ENCODE measurements at places on chromosomes 6 and 20.

- no peak for DNase-seq
Observed at GRCh38 chr20:46770330-46771194, 61.1 kb downstream of the SLC2A10 start.

GRCh38 chr6:133779916-133780695, 108.8 kb upstream of the TCF21 start:
- no peak for DNase-seq

DNA sequence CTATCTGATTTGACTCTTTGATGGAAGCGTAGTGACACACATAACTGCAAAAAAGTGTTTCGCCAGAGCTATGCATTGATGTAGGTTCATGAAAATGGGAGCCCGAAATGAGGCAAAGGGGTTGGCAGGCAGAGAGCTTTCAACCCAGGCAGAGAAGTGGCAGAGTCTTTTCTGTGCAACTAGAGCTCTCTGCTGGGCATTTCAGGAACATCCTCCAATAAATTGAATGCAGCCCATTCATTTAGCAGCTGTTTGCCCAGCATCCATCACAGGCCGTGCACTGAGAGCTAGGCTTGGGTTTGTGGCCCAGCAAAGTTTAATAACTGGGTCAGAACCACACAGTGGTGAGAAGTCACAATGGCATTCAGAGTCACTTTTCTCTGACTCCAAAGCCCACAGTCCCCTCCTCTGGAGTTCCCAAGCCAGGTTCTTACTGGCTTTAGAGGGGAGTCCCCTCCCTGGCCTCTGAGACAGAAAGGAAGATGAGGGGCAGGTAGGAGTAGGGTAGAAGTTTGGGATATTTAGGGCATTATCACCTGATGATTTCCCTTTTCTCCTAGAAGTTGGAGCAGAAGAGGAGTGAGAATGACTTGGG, 31.8 kb upstream of the ELMO2 start:
- DNase-seq = peak; percentile 90

DNA sequence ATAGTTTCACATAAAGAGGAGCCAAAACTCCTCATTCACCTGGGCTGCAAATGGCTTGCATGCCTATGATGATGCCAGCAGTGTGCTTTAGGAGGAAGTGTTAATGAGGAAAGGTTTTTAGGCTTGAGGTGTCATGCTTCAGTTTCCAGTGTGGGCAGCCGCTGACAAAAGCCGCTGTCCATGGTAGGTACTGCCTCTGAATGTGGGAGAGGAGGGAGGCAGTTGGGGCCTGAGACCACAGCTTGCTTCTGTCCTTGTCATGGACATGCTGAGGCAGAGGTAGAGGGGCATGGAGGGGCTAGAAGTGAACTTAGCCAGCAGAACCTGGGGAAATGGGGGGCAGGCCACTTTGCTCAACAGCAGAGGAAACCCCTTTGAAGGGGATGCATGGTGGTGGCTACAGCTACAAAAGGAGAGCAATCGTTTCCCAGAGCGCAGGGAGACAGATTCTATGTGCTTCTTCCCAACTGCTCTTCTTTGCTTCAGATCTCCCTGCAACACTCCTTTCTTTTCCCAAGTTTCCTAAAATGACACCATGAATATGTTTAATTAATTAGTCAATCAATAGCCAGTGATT, 372.1 kb upstream of the CNR1 start:
- no peak for DNase-seq

DNA sequence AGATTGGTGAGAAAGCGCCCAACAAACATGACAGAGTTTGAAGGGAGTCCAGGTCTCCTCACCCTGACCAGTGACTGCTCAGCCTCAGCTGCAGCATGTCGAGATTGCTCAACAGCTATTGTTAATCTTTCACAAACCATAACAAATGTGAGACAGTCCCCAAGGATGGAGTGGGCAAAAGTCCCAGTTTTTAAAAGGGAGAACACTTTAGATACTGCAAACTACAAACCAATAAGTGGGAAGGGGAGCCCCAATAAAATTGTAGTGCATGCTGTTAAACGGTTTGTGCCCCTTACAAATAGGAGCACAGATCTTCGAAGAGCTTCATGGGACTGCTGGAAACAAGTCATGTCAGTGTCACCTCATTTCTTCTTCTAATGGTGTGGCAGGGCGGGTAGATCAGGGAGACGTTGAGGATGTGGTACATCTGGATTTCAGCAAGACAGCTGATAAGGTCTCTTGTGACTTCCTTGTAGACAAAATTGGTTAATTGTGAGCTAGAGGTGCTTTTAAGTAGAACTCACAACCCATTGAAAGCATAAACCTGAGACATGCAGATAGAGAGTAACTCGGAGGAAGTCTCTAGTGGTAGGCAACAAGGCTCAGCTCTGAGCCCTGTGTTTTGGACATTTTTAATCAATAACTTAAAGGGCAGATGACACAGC, 134.0 kb upstream of the ARMC2 start:
- DNase-seq = no peak

DNA sequence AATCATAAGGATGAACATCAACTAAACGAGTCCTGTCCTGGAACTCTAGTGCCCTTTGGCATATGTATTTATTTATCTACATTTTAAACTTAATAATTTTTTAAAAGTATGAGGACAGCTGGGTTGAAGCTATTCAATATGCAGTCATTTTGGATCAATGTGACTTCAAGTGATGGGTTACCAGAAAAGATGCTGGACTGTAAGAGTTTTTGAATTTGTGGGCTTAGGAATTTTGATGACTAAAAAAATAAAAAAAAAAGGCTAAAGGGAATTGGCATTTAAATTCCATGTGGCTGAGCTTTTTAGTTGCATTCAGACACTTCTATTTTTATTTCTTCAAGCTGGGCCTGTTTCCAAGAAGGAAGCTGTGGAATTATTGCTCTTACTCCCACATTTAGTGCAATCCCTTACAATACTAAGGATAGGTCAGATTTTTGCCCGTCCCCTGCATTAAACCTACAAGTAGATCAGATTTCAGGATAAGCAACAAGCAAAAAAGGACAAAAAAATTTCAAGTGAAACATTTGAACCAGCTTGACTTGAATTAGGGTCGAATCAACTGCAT, 704.2 kb upstream of the CITED2 start:
- no peak for DNase-seq

DNA sequence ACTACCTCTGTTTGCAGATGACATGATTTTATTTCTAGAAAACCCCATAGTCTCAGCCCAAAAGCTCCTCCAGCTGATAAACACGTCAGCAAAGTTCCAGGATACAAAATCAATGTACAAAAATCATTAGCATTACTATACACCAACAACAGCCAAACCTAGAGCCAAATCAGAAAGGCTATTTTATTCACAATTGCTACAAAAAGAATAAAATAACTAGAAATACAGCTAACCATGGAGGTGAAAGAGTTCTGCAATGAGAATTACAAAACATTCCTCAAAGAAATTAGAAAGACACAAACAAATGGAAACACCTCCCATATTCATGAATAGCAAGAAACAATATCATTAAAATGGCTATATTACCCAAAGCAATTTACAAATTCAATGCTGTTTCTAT, 65.6 kb upstream of the HTR1E start:
- no peak for DNase-seq

DNA sequence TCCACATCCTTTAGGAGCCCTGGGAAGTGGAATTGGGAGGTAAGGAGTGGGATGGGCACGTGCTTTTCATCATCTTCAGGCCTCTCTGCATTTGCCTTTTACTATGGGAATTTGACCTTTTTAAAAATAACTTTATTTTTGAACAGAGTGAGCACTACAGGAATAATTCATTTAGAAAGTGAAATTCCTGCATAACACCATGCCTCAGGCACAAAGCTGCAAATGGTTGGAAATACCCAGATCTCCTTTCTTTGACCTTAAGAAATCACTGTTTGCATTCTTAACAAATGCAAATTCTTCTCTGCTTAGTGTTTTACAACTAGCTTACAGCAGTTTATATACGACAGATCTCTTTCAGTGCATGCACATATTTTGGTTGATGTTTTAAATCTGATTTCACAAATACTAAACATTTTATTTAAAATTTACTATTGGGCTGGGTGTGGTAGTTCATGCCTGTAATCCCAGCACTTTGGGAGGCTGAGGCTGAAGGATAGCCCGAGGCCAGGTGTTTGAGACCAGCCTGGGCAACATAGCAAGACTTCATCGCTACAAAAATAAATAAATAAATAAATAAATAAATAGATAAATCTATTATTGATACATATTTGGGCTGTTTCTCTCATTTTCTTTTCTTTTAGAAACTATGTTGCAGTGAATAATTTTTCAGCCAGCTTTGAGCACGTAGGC, 24.5 kb downstream of the CST8 start:
- DNase-seq = no peak

DNA sequence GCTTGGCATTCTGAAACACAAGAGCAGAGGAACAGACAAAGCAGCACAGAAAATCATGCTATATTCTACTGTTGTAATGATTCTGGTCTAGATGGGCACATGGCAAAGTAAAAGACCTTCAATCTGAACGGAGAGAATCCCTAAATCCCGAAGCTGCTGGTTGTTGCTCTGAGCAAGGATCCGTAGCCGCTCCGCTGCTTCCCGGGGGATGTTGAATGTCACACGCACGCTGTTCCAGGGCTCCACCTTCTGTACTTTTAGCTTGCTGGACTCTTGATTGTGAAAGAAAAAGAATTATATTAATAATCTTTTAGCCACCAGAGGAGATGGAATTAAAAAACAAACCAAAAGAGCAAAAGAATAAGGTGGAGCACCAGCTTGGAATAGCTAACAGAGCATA, 49.3 kb downstream of the NCOA6 start:
- peak; percentile 67 for DNase-seq

DNA sequence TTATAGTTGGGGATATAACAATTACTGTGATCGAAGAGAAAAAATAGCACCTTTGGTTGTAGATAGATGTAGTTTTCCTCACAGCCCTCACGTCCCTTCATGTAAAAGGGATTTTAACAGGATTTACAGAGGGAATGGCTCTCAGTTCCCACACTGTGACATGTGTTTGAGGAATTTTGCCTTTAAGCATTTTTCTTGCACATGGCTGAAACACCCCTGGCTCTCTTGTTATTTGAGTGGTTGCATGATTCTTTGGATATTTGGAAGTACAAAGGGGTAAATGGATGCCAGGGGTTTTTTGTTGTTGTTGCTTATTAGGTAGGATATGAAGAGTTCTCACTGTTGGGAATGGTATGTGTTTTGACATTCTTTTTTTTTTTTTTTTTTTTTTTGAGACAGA, 48.2 kb downstream of the JAG1 start:
- DNase-seq = no peak

DNA sequence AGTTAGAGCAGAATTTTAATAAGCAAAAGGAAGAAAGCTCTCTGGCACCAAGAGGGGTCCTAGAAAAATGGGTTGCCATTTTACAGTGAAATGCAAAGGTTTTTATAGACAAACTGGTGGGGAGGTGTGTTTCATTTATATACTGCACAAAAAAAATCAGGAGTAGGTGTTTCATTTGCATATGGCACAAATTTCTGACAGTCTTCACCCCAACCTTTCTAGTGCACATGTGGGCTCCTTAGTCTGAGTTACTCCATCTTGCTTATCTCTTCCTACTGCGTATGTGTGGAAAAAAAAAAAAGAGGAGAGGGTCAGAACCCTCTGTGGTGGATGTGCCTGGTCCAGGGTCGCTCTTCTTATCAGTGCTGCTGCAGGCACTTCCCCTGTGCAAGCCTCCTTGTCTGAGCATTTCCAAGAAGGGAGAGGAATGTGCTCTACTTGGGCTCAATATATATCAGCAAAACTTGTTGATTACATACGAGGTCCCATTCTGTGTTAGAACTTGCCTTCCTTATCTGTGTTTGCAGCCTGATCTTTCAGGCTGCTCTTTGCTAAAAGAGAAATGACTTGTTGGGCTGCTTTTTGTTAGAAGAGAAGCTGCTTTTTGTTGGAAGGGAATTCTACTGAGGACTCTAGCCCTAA, 59.0 kb upstream of the MRAP2 start:
- no peak for DNase-seq

DNA sequence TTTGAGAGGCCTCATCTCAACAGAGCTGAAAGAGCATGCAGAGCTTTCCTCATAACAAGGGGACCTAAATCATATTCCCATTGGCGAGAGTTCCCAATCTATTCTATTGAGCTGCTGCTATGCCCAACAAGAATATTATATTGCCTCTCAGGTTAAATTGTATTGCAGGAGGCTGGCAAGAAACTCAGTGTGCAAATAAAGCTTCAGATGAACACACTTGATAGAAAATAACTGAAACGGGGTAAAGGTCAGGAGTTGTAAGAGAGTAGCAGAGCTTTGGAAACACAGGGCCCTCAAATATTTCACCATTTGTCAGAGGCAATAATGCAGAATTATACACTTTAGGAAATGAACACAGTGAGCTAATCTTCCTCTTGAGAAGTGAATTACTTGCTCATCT, 364.3 kb upstream of the SPTLC3 start:
- no peak for DNase-seq

DNA sequence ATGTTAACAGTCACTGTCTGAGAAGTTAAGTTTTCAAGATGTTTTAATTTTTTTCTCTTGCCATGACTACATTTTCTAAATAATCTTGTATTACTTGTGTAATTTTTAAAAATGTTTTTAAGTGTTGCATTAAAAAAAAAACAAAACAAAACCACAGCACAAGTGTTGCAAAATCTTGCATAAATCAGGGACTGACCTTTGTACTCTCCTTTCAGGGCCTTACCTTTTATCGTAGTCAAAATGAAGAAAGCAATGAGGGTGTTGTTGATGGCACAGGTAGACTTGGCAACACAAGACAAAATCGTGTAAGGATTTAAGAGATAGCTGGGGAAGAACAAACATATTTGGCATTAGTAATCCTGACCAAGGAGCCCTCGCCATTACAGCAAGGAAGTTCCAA, 42.5 kb downstream of the PIGU start:
- no peak for DNase-seq

GRCh38 chr6:129923530-129924250, 62.6 kb upstream of the TMEM244 start:
- DNase-seq = no peak

DNA sequence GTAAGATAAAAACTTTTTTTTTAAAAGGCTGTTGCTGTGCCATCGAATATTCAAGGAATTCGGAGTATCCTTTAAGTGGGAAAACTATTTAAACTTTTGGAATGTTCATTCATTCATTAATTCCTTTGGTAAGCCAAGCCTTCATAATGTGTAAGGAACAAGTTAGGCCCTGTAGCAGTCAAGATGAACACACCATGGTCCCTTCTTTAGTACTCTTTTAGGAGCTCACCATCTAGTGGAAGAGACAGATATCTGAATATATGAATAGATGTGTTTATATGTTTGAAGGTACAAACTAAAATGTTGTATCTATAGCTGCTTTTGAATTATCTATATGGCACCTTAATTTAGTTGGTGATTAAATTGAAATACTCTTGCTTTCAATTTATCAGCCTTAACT, 5.8 kb downstream of the SPO11 start:
- no peak for DNase-seq

- DNase-seq = no peak
Observed at GRCh38 chr20:25856256-25856884, 159.7 kb upstream of the ZNF337 start.

GRCh38 chr6:167479301-167479700, 154.4 kb downstream of the TTLL2 start:
- no peak for DNase-seq

Measured in posterior cingulate gyrus (tissue), 11 donors.